ENCODE measurements at places on chromosomes 3 and 15. TPM values are rescaled to one million over a fixed set of nuclear protein-coding genes. Genes with fewer than 3 reads are reported as not detected.

PP2D1 gene
- total RNA-seq = not detected

DNA sequence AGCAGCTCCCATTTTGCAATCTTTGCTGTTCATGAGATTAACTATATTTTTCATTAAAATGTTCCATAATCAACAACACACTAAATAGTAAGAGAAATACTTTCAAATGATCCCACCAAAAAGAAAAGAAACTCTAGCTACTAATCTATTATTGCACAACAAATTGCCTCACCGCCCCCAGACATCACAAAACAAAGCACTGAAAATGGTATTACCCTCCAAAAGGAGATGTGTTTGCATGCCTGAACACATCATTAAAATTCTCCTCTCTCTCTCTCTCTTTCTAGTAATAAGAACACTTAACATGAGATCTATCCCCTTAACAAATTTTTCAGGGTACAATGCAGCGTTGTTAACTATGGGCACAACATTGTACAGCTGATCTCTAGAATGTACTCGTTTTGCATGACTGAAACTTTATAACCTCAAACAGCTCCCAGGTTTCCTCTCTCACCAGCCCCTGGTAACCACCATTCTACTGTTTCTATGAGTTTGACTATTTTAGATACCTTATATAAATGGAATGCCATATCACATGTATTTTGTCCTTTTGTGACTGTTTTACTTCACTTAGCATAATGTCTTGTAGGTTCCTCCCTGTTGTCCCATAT, 33.1 kb downstream of the WNT5A start:
- no peak for DNase-seq

DNA sequence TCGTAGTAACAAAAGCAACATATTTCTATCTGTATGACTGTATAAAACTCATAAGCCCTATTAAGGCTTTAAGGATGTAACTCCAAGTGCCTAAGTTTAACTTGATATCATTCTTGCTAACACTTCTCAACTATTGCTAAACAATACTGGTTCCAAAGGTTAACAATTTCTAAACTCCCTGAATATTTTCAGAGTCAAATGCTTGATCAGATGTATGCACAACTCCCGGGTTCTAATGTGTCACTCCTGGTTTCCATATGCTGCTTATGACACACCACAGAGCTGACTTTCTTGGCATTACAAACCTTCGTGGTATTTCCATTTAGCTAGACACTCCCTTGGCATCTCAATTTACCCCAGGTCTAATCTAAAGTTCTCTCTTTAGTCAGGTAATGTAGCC, 26.3 kb downstream of the DZIP1L start:
- DNase-seq = peak; percentile 95

DNA sequence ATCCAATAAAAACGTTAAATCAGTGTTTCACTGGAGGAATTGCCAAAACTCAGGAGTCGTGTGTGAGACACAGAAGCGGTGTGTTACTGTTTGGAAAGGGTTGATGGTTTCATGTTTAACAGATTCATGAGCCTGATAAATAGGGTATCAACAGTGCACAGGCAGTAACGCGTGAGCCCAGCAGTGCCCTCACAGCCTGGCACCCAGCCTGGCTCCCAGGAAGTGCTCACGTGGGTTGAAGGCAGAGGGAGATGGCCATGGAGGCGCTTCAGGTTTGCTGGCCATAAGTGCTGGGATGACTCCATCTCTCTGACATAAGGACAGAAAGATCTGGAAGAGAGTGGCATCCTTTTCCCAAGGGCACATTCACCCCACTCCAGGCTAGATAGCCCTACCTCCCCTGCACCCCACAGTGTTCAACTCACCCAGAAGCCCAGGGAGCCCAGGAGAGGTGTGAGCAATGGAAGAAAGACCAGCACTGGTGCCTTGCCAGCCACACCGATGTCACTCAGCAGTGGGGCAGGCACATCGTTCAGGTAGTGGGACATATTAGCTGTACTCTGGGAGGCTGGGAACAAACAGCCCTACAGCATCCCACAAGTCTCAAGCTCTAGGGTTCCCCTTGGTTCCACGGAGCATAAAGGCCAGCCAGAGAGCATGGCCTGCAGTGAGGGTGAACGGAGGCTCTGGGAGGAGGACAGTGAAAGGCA, 164.3 kb downstream of the LRRK1 start:
- DNase-seq = no peak

GRCh38 chr3:130825762-130826299, 68.1 kb upstream of the ATP2C1 start:
- no peak for DNase-seq

DNA sequence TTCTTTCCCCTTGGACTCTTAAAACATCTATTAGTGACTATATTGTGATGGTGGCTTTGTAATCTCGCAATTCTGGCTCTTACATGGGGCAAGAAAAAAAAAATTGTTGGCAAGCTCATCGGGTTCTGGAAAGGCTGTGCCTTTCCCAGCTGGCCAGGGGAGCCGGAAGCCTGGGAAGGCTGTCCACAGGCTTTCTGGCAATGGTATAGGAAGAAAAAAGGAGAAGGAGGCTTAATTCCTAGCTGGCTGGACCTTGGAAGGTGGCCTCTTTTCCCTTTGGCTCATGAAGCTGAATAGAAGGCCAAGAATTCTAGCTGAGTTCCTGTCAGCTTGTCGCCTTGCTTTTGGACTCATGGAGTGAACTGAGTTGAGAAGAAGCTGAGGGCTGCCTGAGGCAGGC, 243.5 kb upstream of the SEMA6D start:
- DNase-seq = no peak

OXSR1 gene
- total RNA-seq = 121 TPM

GRCh38 chr3:40677749-40678148, 153.0 kb downstream of the ZNF621 start:
- DNase-seq = no peak

DNA sequence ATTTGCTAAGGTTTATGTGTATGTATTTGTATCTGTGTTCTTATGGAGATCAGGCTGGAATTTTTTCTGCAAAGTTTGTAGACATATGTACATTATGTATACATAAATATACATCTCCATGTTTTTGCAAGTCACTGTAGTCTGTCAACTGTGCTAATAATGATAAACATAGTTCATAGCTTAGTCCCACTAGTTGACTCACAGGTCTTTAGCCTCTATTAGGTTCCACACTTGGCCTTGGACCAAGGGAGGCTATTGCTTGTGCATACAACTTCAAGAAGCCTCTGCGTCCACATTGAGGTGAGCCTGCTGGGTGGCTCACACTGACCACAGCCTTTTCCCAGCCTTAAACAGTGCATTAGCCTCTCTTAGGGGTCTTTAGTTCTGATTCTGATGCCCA, 243.8 kb upstream of the PEX5L start:
- peak; percentile 83 for DNase-seq

PLXNB1 gene
- 90.4 TPM for total RNA-seq

- no peak for DNase-seq
Measured at GRCh38 chr3:151351648-151352047, 22.3 kb upstream of the P2RY13 start.

WWTR1 gene
- total RNA-seq = 7.3 TPM

DNA sequence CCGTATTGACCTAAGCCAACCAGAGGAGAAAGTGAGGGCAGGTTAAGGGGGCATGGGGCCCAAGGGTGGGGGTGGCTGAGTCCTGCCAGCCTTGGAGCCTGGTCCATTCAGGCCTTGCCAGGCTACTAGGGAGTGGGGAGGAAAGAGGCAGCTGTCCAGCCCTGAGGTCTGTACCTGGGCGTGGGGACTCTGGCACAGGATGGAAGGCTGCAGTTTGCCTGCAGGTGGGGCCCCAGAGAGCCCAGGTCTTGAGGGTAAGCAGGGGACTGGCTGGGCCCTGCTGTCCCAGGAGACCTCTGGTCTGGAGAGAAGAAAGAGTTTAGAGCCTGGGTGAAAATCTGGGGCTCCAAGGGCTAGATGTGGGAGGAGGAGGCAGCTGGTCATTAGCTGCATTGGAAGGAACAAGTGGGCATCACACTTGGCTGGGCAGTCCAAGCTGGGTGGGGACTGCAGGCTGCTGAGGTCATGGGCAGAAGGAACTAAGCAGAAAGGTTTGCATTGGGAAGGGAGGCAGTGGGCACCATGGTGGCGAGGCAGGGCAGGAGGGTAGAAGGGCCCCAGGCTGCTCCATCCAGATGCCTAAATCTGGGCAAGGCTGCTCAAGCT, 108.4 kb downstream of the OXNAD1 start:
- DNase-seq = no peak

GRCh38 chr15:70264014-70264582, 166.4 kb upstream of the TLE3 start:
- DNase-seq = peak; percentile 29

GRCh38 chr3:170599091-170599490, 13.2 kb upstream of the SLC7A14 start:
- DNase-seq = no peak

DNA sequence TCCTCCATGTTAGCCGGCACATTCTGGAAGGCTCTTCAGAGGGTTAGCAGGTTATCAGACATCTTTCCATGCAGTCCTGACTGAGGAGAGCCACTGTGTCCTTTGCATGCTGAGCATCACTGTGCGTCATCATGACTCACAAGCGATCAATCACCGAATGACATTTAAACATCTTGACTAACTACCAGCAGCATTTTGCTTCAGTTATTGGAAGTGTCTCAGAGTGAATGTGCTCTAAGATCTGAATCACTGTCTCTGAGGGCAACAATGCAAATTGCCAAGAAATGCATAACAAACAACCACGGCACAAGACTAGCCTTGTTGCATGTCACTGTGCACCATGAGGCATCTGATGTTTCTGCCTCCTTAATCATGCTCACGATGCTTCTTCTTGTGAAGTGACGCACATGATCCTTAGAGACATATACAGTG, 18.3 kb upstream of the ATP8B4 start:
- DNase-seq = peak; percentile 65

DNA sequence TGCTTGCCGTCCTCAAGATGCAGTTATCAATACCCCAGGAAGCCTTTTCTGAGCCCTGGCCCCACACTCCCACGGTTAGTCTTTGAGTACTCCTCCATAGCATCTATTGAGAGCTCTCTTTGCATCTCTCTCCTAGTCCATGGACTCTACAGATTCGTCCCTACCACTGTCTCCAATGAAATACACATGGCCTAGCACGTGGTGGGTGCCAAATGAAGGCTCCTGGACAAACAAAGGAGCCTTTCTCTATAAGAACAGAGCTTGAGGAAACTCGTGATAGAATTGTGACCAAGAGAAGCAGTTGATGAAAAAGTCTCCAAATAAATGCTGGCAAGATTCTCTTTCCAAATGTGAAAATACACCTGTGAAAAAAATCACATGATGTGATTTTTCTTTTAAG, 166.1 kb downstream of the GABRG3 start:
- DNase-seq = no peak

GRCh38 chr15:74785194-74786032, 3.5 kb downstream of the CSK start:
- DNase-seq = no peak

- DNase-seq = no peak
Measured at GRCh38 chr15:51349156-51349844, 7.8 kb downstream of the GLDN start.

GRCh38 chr15:33959844-33960548, 8.3 kb upstream of the CHRM5 start:
- no peak for DNase-seq

SHC4 gene
- under 0.01 TPM for total RNA-seq

DNA sequence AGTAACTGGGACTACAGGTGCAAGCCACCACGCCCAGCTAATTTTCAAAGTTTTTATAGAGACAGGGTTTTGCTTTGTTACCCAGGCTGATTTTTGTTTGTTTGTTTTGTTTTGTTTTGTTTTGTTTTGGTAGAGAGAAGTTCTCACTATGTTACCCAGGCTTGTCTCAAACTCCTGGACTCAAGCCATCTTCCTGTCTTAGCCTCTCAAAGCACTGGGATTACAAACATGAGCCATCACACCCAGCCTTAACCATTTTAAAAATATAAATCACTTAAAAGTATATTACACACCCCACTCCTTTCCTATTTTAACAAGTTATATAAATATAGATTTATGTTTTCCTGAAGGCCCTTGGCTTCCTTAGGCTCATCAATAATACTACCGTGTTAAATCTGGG, 6.5 kb upstream of the DYNC1LI1 start:
- no peak for DNase-seq

DNA sequence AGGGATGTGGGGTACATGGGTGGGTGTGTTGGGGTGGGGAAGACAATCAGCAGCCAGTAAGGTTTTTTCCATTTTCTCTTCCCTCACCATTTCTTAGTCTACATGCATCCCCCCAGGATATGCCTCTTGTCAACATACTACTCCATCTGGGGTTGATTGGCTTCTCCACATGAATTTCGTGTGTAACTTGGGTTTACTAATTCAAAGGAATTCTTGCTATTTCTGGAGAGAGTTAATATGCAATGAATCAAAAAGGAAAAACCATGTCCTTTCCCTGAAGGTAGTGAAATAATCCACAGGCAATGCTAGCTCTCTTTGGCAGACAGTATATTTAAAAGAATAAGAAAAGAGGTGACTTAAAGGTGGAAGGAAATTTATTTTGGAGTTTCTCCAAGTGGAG, 198.4 kb downstream of the EBLN2 start:
- no peak for DNase-seq

DNA sequence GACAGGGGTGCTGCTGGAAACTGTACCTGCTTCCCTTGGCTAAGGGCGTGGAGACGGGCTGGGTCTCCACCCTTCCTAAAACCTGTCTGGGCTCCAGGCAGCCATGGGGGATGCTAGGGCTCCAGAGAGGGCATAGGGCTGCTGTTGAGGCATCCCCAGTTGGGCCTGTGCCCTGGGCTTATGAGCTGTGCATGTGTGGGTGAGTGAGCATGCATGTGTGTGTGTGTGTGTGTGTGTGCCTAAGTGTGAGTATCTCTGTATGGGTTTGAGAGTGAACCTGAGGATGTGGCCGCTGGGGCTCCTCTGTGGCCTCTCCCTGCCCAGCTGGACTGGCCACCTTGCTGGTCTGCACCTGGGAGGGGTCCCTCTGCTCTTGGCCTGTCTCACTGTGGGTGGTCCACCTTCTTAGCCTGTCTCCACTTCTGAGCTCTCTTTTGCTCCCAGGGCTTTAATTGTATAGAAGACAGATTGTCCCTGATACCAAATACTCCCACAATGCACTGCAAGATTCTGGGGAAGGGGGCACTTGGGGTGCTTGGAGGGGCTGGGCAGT, 11.9 kb upstream of the TMEM115 start:
- DNase-seq = no peak

DNA sequence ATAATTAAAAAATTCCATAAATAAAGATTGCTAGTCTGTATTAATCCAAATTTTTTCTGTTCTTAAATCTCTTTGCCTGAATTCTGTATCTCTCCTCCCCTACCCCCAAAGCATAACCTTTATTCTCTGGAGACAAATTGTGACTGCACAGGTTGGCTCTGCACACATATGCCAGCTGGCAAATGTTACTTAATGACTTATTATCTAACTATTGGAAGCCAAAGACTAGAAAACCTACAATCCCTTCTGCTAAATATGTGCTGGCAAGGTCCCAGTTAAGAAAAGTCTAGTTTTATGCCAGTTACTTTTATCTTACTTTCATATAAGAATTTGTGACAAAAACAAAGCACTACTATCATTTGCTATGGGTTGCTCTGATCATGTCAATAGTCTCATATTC, 569.3 kb downstream of the MECOM start:
- DNase-seq = no peak

GRCh38 chr15:78050441-78050809, 27.1 kb downstream of the TBC1D2B start:
- no peak for DNase-seq

MYL3 gene
- total RNA-seq = not detected

GRCh38 chr3:18027161-18027939, 284.9 kb upstream of the TBC1D5 start:
- no peak for DNase-seq

CHCHD6 gene
- total RNA-seq = 36.6 TPM

WDR82 gene
- 67.7 TPM for total RNA-seq
